ENCODE measurements at places on chromosomes 12 and 14.

DNA sequence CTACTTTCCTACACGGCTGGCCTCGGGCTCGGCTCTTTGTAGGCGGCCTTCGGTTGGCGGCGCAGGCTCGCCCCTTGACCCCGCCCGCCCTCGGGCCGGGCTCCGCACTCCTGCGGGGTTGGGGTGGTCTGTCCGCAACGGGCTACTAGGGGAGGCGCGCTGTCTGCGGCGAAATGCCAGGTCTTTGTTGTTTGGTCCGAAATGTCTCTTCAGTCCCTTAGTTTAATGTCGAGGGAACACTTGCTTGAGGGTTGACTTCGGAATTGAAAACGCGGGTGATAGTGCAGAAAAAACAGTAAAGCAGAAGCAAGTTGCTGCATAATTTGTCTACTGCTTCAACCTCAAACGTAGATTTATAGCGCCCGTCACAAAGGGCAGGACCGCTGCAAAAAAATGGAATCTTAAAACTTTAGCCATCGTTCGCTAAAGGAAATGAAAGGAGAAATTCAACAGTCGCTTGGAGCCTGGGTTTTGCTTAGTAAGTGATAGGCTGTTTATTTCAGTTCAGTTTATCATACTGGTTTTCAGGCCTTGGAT, 390 bp downstream of the JKAMP start:
- DNase-seq = peak; percentile 30

GRCh38 chr12:28440081-28440608, 249.9 kb downstream of the CCDC91 start:
- DNase-seq = no peak

GRCh38 chr12:107992870-107993451, 136.1 kb upstream of the WSCD2 start:
- DNase-seq = no peak

GRCh38 chr12:75859868-75860267, 171.7 kb downstream of the PHLDA1 start:
- no peak for DNase-seq

DNA sequence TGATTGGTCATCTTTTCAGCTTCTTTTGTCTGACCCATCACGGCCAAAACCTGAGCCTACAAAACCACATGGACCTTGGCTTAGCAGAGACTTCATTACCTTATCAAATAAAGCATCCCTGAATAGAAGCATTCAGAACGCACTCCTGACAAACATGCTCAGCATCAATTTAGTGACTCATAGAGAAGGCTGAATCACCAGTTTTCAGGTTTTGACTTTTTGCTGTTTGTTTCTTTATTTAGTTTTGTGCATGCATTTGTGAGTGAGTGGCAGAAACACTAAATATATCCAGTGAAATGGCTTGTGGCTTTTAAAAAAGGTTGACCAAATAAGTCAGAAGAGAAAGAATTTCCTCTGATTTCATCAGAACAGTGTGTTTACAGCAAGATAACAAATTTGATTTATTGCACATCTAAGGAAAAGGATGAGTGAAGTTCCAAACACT, 19.0 kb upstream of the OVCH1 start:
- no peak for DNase-seq

GRCh38 chr12:85057370-85057963, 21.3 kb downstream of the LRRIQ1 start:
- no peak for DNase-seq

GRCh38 chr12:22313963-22314330, 20.6 kb downstream of the ST8SIA1 start:
- DNase-seq = no peak

DNA sequence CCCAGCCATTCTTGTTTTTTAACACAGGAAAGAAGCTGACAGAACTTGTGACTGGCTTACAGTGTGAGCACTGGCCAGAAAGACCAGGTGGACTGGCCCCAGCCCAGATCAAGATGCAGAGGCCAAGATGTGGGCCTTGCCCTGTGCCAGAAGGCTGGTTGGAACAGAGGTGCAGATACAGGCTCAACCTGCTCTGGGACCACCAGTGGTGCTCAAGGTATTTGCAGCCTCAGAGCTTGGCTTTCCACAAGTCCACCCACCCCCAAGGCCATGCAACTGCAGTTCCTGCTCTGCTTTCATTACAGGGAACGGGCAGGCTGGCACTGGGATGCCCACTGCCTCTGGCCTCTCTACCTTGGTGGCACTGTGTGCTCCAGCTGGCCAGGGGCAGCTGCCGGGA, 23.3 kb downstream of the ZFC3H1 start:
- DNase-seq = no peak
